ENCODE measurements at places on chromosomes 1 and 21.
A peak's percentile ranks its signal among the peaks of the same experiment; 100 is the strongest.

DNA sequence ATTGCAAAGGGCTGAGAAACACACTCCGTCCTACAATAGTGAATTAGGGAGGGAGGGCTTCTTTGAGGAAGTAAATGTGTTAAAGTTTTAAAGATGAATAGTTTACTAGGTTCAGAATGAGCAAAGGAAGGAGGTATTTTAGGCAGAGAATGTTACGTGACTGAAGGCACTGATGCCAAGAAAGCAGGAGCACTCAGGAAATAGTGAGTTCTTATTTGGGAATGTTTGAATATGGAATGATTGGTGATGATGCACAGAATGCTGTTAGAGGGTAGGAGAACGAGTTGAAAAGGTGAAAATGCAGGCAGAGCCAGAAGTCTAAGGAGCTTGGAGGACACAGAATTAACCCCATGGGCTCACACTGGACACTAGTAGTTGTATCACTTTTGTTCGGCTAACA lies 108.0 kb downstream of the NRIP1 start:
- no peak for DNase-seq

DNA sequence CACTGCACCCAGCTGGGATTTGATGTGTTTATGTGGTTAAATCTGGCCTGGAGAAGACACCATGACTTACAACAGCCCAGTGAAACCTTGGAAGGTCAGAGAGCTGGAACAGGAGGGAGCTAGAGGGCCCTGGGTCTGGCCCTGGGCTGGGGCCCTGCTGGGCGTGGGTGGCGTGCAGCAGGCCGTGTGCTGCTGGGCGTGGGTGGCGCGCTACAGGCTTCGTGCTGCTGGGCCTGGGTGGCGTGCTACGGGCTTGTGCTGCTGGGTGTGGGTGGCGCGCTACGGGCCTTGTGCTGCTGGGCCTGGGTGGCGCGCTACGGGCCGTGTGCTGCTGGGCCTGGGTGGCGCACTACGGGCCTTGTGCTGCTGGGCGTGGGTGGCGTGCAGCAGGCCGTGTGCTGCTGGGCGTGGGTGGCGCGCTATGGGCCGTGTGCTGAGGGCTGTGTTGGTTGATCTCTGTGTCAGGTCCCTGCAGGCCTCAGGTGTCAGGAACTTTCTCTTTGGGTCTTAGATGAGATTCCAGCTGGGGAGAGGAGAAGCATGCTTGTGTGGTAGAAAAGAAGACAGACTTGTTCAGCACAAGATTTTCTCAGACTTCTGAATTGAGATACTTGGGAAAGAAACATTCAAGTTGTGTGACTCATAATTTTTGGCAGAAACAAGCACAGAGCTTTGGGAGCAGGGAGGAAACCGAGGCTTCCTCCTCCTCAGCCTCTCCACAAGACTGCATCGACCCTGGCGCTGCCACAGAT lies 66.0 kb downstream of the COL18A1 start:
- peak; percentile 19 for DNase-seq

DNA sequence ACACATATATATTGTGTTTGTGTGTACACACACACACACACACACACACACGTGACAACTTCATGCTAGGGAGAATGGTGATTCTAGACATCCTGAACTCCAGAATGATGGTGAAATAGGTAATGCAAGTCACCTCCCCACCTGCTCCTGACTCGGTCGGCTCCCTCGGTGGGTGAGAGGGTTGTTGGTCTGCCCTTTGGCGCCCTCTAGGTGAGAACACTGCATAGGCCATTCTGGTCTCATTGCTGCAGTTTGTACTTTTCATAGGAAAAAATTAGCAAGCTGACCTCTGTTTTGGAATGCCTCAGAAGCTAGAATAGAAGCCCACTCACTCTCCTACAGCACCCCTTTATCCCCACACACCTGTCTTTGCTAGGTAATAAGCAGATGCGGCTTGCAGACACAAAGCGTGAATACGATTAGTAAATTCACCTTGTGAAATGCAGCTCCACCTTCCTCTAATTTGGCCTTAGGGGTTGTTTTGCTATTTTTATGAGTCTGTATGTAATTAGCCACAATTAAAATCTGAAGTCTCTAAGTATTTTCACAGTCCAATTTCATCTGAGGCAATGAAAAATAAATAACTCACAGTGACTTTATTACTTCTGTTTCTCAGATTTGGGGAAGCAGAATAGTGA lies 130.0 kb upstream of the KCNJ15 start:
- no peak for DNase-seq

DNA sequence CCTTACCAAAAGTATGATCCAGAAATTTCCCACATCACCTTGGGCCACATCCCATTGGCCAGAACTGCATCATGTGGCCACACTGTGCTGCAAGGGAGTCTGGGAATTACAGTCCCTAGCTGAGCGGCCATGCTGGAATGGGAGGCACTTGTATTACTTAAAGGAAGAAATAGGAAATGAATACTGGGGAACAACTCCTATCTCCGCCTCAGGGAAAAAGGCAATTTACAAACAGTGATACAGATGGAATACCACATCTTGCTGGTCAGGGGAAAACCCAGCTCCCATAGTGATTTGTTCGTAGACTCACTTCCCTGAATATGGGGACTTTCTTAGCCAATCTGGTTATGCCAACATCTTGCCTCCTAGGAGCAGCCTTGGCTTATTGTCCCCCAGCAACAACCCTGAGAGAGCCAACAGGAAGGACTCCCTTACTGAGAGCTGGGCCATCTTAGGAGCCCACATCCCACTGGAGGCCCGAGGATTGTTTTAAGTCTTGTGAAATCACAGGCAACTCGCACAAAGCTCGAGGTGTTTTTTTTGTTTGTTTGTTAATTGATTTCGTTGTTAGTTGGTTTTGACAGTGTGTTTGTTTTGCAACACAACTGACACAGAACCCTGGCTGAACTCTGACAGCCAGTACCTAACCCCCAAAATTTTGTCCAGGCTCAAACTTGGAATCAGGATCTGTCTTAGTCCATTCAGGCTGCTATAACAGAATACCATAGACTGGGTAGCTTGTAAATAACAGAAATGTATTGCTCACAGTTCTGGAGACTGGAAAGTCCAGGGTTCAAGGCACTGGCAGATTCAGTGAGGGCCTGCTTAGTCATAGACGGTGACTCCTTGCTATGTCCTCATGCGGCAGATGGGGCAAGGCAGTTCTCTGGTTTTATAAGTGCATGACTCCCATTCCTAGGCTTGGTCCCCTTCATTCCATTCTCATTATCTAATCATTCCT lies 14.9 kb downstream of the CDA start:
- DNase-seq, result no peak

GRCh38 chr1:11198851-11199594 lies 9.9 kb downstream of the ANGPTL7 start:
- no peak for DNase-seq

DNA sequence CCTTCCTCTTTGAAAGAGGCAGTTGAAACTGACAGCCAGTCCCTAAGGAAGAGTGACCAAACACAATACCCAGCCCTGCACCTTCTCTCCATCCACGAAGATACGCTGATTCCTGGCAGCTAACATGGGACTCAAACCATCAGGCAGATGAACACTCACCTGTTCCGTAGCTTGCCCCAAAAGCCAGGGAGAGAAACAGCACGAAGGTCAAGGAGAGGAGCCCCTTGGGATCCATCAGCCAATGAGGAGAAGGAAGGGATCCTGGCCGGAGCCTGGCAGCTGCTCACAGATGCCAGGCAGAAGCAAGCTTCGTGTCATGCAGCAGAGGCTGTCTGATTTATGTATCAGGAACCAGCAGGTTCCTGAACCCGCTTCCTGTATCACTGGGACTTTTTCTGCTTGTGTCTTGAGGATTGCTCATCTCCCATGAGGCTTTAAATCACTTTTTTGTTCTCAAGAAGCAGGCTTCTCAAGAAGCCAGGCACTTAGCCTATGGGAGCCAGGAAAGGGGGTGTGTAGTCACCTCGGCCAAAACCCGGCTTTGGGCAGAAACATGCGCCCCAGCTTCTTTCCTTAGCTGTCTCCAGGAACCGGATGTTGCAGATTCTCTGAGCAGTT lies at the start of gene SLAMF1:
TSS of gene SLAMF1 (minus strand) at position 334 of the 618 bp plus-strand sequence. CDS start at position 235, 99 bp downstream.
- no peak for DNase-seq

GRCh38 chr1:116147114-116147510 lies 35.9 kb downstream of the MAB21L3 start:
- no peak for DNase-seq

- no peak for DNase-seq
These were observed 24.5 kb upstream of the SLC26A9 start for GRCh38 chr1:205967554-205968335.

- DNase-seq, result no peak
These were observed 56.2 kb upstream of the GNG12 start for GRCh38 chr1:67889466-67889865.

GRCh38 chr1:94020764-94021579 lies 100.0 kb downstream of the ABCA4 start:
- DNase-seq, result no peak

DNA sequence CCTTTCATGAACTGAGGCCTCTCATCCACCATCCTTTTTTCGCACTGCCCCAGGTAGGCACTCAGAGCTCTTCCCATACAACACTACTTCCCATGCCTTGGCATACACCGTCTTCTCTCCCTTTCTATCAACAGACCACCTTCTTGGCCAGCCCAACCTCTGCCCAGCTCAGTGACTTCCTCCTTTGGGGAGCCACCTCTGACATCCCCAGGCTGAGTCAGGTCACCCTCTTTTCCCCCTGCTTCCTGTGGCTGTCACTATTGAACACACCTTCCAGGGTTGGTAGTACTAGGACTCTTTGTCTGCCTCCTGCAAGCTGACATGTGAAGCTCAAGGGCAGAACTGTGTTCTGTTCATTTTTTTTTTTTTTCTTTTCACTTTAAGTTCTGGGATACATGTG lies 283.2 kb downstream of the SETD4 start:
- DNase-seq, result no peak

- no peak for DNase-seq
These were observed 167.2 kb upstream of the IRF2BP2 start for GRCh38 chr1:234776876-234777855.

DNA sequence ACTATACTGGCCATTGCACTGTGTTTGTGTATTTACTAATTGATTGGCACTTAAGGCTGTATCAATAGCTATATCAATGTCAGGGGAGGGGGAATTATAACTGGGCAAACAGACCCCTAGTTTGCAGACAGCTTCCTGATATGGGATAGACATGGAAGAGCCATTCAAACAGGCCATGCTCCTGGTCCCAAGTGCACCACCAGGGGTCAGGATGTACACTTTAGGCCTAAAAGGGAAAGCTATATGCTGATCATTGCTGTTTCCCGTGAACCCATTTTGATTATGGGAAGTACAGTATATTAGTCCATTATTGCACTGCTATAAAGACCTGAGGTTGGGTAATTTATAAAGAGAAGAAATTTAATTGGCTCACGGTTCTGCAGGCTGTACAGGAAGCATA lies 124.9 kb upstream of the BACE2 start:
- DNase-seq, result no peak

DNA sequence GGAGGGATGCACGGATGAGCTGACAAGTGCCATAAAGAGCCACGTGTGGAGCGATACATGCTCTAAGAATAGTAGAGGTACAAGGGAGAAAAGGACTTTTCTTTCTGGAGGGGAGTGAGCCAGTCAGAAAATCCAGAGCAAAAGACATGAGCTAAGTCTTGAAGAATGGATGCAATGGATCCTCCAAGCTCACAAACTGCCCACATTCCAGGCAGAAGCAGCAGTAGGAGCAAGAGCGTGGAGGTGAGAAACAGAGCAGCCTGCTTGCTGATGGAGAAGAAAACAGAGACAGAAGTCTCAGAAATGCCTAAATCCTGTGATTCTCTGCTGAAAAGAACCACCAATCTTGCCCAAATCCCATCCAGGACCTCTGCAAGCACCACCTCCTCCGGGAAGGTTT lies 78.2 kb upstream of the RALGPS2 start:
- no peak for DNase-seq

- no peak for DNase-seq
These were observed 85.2 kb downstream of the KIFAP3 start for GRCh38 chr1:169989246-169989645.

DNA sequence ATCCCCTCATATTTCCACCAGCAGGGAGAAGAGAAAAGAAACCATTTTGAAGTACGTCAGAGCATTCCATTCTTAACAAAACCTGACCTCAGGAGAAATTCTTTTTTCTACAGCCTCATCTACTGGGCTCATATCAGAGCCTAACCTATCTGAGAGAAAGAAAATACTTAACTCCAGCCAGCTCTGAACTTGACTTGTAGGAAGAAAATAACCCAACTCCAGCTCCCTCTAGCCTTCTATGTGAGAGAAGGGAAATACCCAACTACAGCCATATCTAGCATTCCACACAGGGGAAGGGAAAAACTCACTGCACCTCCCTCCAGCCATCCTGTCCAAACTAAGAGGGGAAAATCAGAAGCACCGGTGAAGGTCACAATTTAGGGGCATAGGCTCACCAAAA lies 57.7 kb downstream of the SPATA6 start:
- no peak for DNase-seq

DNA sequence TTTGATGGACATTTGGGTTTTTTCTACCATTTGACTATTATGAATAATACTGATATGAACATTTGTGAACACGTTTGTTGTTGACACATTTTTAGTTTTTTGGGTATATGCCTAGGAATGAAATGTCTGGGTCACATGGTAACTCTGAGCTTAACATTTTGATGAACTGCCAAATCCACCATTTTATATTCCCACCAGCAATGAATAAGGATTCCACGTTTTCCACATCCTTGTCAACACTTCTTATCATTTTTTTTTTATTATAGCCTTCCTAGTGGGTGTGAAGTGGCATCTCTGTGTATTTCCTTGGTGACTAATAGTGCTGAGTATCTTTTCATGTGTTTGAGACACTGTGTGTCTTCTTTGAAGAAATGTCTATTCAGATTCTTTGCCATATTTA lies 67.6 kb downstream of the RASAL2 start:
- DNase-seq, result no peak

GRCh38 chr1:27391511-27392095 lies 819 bp upstream of the GPR3 start:
- DNase-seq, result no peak

DNA sequence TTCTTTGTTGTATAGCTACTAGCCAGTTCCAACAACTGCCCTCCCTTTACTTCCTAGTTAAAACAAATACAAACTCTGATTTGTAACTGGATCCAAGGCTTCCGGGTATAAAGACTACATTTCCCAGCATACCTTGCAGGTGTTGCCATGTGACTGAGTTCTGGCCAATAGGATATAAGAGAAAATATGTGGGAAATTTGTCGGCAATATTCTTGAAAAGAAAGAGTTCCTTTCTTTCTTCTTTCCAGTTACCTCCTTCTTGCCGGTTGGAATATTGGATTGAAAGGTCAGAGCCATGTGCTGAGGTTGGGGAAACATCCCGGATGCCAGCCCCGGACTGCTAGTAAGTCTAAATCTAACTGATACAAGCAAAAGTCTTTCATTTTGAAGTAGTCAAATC lies 23.0 kb upstream of the ZBTB40 start:
- no peak for DNase-seq

DNA sequence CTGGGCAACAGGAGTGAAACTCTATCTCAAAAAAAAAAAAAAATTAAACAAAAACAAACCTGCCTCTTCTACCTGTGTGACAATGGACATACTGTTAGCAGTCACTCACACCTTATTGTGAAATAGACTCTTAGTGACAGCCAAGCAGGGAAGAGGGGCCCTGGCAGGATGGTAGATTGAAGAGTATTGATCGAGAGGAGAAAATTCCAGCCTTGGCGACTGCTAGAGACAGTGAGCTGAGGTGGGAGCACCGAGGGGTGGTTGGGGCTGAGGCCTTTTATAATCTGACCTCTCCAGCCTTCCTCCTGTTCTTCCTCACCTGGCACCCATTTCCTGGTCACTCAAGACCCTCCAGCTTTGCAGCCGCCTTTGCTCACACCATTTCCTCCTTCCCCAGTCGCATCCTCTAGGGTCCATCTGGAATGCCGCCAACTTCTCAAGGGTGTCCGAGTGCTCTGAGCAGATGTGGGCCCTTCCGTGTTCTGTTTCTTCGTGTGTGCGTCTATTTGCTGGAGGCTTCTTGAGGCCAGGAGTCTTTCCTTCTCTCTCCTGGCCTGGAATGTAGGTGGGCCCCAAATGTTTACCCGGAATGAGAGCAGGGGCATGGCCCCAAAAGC lies 196.9 kb upstream of the TMEM51 start:
- DNase-seq, result no peak

Measured in stimulated activated CD4-positive, alpha-beta T cell treated with anti-CD3 and anti-CD28 coated beads, Interleukin-1b, Interleukin-23, amount 100 ng/mL, for 1 hour (primary cell).